ENCODE measurements at places on chromosomes 4 and X.

GRCh38 chr4:146478009-146478408 lies 43.7 kb downstream of the SLC10A7 start:
- H3K4me1 ChIP-seq: no peaks in the 10 kb centered on the region
- no peak for DNase-seq
- H3K36me3 ChIP-seq: no peaks in the 10 kb centered on the region
- no peak overlapping the region for H3K27ac ChIP-seq
- H3K27me3 ChIP-seq: no peaks in the 10 kb centered on the region

- no peak overlapping the region for H3K27ac ChIP-seq
- DNase-seq: no peak
- H3K27me3 ChIP-seq: no peaks in the 10 kb centered on the region
- no peaks in the 10 kb centered on the region for H3K36me3 ChIP-seq
- 0 out of 2 replicates have a peak, but pooled peaks cover 5% of the 10 kb centered on the region for H3K4me1 ChIP-seq
Measured at GRCh38 chrX:69614886-69615285, 1.0 kb upstream of the EDA start.

- H3K4me3 ChIP-seq: no peak overlapping the region
- no peaks in the 10 kb centered on the region for H3K27me3 ChIP-seq
- H3K36me3 ChIP-seq: no peaks in the 10 kb centered on the region
- no peak overlapping the region for H3K27ac ChIP-seq
- no peaks in the 10 kb centered on the region for H3K4me1 ChIP-seq
- no peak for DNase-seq
Measured at GRCh38 chrX:106040861-106041260, 2.3 kb upstream of the SERPINA7 start.

- no peaks in the 10 kb centered on the region for H3K36me3 ChIP-seq
- H3K4me1 ChIP-seq: peaks cover 44% of the 10 kb centered on the region
- H3K27ac ChIP-seq: peak overlapping the region; percentile 4
- no peak overlapping the region for H3K4me3 ChIP-seq
Measured at GRCh38 chr4:38179690-38180377, 219.6 kb downstream of the PTTG2 start.

GRCh38 chr4:92163348-92163747 lies 140.4 kb upstream of the GRID2 start:
- peak; percentile 27 for DNase-seq
- H3K4me3 ChIP-seq: no peak overlapping the region
- no peak overlapping the region for H3K27ac ChIP-seq
- no peaks in the 10 kb centered on the region for H3K36me3 ChIP-seq
- no peaks in the 10 kb centered on the region for H3K4me1 ChIP-seq

DNA sequence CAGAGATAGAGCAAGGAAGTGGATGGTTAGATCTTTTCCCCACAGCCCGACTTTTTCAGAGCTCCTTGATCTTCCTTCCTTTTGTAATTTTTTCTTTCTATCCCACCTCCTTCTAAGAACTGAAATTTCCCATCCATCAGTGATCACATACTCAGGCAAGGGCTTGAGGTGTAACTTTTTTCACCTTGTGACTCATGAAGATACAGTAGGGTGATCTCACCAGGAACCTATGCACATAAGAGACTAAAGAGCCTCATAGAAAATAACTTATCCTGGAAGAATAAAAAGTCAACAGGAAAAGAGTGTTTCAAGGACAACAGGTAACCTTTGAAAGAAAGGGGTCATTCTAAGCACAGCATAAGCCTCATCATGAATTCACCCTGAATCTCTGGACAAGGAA lies 131.2 kb upstream of the HCCS start:
- no peaks in the 10 kb centered on the region for H3K36me3 ChIP-seq
- H3K27me3 ChIP-seq: no peaks in the 10 kb centered on the region
- H3K4me1 ChIP-seq: no peaks in the 10 kb centered on the region
- no peak overlapping the region for H3K4me3 ChIP-seq
- no peak overlapping the region for H3K27ac ChIP-seq

DNA sequence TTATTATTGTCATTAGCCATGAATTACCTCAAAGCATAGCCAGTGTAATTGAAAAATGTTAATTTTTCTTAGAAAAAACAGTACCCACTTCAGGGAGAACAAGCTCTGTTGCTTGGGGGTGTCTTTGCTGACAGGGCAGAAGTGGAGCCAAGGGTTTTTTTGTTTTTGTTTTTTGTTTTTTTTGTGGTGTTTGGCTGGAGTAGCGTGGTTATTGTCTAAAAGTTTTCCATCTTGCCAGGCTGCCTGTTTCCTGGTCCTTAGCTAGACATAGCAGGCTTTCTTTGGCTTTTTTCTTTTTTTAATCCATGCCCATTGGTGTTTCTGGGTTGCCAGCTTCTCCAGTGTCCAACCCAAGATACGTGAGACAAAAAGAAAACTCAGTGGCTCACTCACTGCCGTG lies 61.5 kb downstream of the CASP3 start:
- no peaks in the 10 kb centered on the region for H3K36me3 ChIP-seq
- no peak overlapping the region for H3K4me3 ChIP-seq
- no peaks in the 10 kb centered on the region for H3K27me3 ChIP-seq

GRCh38 chrX:130179579-130180215 lies 7.9 kb downstream of the RAB33A start:
- H3K36me3 ChIP-seq: no peaks in the 10 kb centered on the region
- H3K27ac ChIP-seq: no peak overlapping the region
- DNase-seq: no peak

GRCh38 chr4:32010221-32010620 lies 1290.1 kb downstream of the PCDH7 start:
- H3K36me3 ChIP-seq: no peaks in the 10 kb centered on the region
- H3K4me1 ChIP-seq: no peaks in the 10 kb centered on the region
- DNase-seq: no peak

All from MM.1S (cell line).